ENCODE measurements at places on chromosomes 1 and 21.

GRCh38 chr1:9728451-9729295 is 77.1 kb downstream of the PIK3CD start:
- no peak for DNase-seq

DNA sequence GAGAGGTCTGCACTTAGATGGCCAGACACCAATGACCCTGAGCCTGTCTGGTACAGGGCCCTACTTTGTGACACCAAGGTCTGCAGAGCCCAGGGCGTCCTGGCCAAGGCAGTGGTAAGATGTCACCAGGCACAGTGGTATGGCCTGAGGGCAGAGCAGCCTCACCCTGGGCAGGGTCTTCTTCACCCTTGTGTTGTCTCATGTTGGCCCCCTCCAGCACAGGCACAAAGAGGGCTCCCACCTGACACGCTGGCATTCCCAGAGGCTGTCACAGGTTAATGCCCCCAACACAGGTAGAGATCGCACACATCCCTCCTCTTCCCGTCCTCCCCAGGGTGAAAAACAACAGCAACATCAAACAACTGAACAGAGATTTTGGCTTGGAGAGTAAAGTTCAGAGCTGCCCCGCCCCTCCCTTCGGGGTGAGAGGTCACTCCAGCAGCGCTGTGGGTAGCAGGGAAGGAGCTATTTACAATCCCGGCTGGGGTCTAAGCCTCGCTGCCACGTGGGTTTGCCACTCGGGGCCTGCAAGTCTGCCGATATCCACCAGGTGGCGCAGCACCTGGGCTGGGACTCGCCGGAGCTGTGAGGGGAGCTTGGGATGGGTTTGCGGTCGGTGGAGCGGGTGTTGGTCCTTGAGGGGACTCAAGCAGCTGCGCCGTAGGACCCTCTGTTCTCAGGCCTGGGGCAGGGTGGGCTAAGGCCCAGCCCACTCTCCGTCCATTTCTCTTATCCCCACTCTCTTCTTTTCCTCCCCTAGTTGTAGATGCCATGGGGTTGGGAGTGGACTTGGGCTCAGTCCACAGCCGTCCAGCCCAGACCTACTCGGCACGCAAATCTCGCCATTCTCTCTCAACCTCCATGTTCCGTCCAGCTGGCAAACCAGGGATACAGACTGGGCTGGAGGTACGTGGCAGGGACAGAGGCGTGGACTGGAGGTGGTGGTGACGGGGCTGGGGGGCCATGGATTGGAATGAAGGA is 12.7 kb downstream of the EFNA3 start:
- peak; percentile 83 for DNase-seq

GRCh38 chr1:43267818-43268425 is 1.9 kb upstream of the TMEM125 start:
- DNase-seq: peak; percentile 45

- DNase-seq: no peak
Measured at GRCh38 chr1:76465030-76465429, 390.5 kb downstream of the ST6GALNAC3 start.

DNA sequence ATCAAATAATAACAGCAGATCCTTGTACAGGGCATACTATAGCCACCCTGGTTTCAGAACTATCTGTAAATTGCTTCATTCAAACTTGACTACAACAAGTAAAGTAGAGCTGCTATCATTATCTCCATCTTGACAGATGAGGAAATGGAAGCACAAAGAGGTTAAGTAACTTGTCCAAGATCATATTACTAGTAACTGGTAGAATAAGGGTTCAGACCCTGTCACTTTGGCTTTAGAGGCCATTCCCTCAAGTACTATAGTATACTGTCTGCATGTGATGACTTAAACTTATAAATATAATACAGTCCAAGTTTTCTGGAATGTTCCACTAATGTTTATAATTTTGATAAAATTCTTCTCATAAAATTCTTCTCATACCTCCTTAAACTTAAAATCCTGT is 24.8 kb downstream of the PGM1 start:
- DNase-seq: no peak

DNA sequence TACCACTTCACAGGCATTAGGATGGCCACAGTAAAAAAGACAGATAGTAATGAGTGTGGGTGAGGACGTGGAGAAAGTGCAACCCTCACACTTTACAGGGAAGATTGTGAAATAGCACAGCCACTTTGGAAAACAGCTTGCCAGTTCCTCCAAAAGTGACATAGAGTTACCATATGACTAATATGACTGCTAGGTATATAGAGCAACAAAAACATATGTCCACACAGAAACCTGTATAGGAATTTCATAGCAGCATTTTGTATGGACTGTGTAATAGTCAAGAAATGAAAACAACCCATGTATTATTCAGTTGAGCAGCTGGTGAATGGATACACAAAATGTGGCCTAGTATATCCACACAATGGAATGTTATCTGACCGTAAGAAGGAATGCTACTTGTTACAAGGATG is 30.4 kb upstream of the LBR start:
- no peak for DNase-seq

All from coronary artery (tissue), 2 donors.